H1 (cell line): ENCODE measurements at places on chromosomes 5 and 9. TPM values are rescaled to one million over a fixed set of nuclear protein-coding genes. Genes with fewer than 3 reads are reported as not detected.

DNA sequence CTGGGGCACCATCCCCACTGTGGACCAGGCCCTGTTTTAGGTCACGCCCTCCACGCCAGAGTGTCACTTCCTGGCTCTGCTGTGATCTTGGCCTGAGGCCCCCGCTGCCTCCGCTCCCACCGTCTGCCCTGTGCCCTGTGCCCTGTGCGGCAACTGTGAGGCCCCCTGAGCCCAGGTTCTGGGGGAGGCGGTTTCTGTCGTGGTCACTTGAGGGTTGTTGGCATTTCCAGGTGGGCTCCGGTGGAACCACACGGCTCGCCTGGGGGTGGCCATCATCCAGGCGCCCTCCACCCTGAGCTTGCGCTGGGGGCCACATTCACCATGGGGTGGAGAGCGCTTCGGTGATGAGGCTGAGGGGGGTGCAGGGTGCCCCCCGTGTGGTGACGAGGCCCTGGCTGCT is 6.6 kb downstream of the DPP7 start:
- no peak for DNase-seq

Gene LCN9
- polyA plus RNA-seq, result 2.3 and 2.6 TPM in 2 replicates

Gene PSD2
- 0.14 and 0.25 TPM in 2 replicates for polyA plus RNA-seq

DNA sequence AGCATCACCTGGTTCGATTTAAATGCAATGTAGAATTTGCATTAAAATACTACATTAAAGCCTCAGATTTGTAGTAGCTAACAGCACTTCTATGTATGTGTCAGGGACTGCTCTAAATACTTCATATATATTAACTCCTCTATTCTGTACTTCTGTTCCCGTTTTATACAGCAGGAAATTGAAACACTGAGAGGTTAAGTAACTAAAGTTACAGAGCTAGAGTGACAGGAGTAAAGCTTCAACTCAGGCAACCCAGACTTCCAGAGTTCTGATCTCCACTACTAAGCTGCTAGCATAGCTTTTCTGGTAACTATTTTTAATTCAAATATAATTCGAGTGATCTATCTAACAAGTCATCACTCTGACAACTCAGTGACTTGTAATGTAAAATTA is 619 bp upstream of the APC start:
- no peak for DNase-seq

- no peak for DNase-seq
Measured at GRCh38 chr9:75803130-75803529, 87.3 kb upstream of the PCSK5 start.

Gene PCDHA9
- 0.12 and 0.17 TPM in 2 replicates for polyA plus RNA-seq

Gene SPATA31A3
- 0.05 TPM in 1 of 2 replicates, not detected in the other for polyA plus RNA-seq

Gene TOR1A
- 46.6 and 46.7 TPM in 2 replicates for polyA plus RNA-seq

DNA sequence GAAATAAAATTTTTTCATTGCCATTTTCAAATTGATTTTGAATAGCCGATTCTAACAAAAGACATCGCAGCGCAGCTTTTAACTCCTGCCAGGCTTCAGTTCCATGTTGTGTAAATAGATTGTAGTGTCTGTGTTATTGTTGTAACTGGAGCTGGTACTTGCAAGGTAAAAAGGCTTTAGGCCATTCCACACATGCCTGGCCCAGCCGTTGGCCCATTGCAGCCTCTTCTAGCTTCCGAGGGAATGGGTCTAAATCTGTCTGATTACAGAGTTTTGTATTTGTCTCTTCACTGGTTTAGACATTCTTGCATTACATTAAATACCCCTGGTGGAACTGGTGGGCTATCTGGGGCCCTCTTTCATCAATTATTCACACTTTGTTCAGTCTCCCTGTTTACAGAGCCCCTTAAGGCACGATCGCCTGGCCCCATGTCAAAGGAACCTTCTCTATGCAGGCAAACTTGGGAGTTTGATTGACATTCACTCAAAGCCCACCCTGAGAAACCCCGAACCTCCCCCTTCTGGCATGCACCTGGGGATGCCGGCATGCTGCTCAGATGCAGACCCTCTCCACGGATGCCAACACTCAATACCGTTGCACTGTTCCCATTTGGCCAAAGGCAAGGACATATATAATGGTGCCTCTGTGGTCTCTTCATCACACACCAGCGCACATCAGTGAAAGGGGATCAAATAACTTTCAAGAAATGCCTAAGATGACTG is 281.7 kb upstream of the IRX2 start:
- DNase-seq, result no peak

DNA sequence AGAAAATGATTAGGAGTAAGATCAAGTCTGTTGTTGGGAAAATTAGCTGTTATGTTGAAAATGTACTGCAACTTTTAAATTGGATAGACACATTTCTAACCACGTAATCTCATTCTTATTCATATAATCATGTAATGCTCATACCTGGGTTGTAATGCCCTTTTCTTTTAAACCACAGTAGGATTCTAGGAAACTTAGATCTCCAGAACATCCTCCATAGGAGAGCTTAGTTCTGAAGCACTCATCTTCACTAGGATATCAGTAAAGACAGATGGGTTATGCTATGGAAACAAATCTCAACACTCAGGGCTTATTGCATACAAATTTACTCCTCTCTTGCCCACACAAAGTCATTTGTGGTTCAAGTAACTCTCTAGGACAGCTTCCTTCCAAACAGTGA is 34.8 kb upstream of the ANXA1 start:
- DNase-seq, result no peak

GRCh38 chr5:53882006-53882675 is 321.7 kb downstream of the NDUFS4 start:
- no peak for DNase-seq

GRCh38 chr9:38153152-38153909 is 84.3 kb upstream of the SHB start:
- DNase-seq, result no peak

GRCh38 chr5:161546095-161546469 is 443 bp downstream of the GABRB2 start:
- no peak for DNase-seq

Gene SIT1
- 11.4 and 12.8 TPM in 2 replicates for polyA plus RNA-seq

Gene SLC46A2
- 0.02 and 0.03 TPM in 2 replicates for polyA plus RNA-seq

Gene ZNF618
- 9.6 and 11.2 TPM in 2 replicates for polyA plus RNA-seq

Gene ADGRD2
- polyA plus RNA-seq, result 0.41 and 1.2 TPM in 2 replicates

DNA sequence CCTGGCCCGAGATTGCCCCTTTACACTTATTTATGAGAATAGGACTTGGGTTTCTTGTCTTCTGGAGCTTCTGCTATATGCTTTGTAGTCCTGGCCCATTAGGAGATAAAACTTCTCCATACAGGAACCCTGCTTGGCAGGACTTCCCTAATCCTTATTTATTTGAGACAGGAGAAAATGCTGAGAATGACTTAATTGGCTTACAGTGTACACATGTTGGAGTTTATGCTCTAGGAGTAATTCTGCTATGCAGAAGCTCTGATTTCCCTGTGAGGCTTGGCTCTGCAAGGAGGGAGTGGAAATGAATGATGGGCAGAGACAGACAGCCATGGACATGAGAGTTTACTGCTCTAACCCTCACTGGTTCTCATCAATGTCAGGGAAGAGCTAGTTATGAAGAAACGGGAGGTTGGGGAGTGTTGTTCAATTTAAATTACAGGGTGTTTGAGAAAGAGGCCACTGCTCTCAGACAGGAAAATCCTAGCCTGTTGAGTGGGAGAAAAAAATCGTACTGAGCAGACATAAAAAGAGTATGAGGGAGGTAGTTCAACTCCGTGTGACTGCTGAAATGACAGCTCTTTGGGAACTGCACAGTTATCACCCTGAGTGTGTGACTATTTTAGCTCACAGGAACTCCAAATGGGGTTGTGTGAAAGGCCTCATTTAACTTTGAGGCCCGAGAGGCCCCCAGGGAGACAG is 37.5 kb downstream of the ACTBL2 start:
- no peak for DNase-seq

DNA sequence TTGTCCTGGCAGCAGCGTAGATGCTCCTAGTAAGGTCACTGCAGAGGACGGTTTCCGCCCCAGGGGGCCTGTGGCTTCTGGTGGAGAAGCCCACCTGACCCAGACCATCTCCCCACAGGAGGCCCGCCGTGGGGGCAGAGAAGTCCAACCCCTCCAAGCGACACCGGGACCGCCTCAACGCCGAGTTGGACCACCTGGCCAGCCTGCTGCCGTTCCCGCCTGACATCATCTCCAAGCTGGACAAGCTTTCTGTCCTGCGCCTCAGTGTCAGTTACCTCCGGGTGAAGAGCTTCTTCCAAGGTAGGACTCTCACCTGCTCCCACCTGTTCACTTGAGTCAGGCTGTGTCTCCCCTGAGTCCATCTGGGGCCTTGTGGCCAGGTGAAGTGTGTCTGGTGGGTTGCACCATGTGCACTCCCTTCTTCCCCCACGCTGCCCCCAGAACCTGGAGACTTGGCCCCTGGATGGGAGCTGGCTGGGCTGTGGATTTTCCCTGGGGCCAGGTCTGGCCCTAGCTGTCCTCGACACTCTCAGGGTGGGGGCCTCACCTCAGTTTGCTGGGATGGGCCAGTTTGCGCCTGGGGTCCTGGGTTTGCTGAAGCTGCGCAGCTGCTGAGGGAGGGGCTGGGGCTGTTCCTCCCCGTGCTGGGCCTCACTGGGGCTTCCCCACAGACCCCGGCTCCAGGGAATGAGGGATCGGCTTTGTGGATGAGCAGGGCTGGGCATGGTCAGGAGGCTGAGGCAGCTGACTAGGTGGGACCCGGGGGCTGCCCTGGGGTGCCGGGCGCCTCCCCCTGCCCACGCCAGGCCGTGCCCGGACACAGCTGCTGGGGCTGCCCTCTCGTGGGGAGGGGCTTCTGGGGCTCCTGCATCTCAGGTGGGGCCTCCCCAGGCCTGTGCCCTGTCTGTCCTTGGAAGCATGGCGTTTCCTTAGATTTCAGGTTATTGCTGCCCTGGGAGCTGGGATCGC is 32.4 kb downstream of the AHRR start:
- no peak for DNase-seq

GRCh38 chr5:180373454-180373853 is 20.3 kb upstream of the GFPT2 start:
- DNase-seq, result no peak

Gene SLC1A1
- 2.9 and 4.7 TPM in 2 replicates for polyA plus RNA-seq

Gene UGT3A2
- polyA plus RNA-seq, result 20.6 and 28.8 TPM in 2 replicates

DNA sequence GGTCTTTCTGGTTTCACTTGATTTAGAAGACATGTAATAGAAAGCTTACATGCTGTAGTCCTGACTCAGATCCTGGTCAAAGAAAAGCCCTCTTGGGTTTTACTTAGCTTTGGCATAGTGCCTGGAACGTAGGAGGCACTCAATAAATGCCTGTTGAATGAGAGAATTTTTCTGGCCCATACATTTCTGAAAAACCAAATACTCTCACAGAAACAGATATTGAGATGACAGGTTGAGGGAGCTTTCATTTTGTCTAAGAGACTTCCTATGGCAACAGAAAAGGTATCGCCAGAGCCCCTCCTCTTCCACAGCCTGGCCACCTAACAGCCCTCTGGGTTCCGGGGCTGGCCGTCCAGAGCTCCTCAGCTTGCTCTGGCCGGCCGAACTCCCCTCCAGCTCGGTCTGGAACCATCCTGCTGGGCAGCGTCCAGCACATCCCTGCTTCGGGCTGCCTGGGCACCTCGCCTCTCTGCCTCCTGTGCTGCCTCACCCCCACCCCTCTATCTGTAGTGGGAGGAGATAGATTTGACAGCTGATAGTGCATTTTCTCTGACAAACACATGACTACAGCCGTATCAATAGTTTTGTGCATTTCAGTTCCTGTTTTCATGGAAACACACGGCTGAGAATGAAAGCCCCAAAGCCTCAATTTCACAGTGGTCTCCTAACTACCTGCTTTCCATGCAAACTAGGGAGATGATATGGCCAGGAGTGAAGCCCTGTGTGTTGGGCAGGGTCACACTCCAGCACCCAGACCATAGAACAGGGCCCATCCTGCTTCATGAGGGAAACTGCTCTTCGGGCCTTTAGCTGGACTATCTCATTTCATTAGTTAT is 1.1 kb downstream of the IL4 start:
- DNase-seq, result no peak

GRCh38 chr5:142816531-142817430 is 46.6 kb downstream of the ARHGAP26 start:
- DNase-seq, result no peak

Gene PCDHB3
- polyA plus RNA-seq, result 1.6 and 1.8 TPM in 2 replicates

DNA sequence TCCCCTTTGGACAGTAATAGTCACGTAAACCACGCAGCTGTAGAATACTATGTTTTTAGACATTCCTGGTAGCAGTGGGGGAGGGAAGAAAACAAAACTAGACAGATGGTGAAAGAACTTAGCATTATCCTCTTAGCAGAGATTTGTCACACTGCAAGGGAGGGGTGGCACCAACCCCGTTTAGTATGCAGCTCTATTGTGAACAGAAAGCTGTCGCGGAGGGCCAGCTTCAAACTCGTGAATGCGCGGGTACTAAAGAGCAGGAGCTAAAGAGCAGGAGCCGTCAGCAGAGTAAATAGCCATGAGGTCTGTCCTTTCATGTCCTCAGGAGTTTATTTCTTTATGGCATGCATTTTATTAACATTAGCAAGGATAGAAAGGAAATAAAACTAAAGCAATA is 141.9 kb upstream of the SLC12A2 start:
- DNase-seq, result no peak

Gene HAPLN1
- 0.33 and 0.56 TPM in 2 replicates for polyA plus RNA-seq

DNA sequence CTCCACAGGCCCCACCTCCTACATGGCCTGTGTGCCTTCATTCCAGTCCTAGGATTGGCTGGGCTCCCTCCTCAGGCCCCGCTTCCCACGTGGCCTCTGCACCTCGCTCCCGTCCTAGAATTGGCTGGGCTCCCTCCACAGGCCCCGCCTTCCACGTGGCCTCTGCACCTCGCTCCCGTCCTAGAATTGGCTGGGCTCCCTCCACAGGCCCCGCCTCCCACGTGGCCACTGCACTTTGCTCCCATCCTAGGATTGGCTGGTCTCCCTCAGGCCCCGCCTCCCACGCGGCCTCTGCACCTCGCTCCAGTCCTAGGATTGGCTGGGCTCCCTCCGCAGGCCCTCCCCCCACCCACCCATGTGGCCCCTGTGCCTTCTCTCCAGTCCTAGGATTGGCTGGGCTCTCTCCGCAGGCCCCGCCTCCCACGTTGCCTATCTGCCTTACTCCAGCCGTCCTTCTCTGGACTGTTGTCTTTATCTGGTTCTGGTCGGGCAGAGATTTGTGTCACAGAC is 45.3 kb upstream of the CACNA1B start:
- DNase-seq, result no peak

Gene ARID3C
- 0.08 and 0.25 TPM in 2 replicates for polyA plus RNA-seq

Gene KDM3B
- polyA plus RNA-seq, result 21.1 and 27.1 TPM in 2 replicates

GRCh38 chr5:137672881-137673280 is 63.0 kb downstream of the KLHL3 start:
- DNase-seq, result no peak

DNA sequence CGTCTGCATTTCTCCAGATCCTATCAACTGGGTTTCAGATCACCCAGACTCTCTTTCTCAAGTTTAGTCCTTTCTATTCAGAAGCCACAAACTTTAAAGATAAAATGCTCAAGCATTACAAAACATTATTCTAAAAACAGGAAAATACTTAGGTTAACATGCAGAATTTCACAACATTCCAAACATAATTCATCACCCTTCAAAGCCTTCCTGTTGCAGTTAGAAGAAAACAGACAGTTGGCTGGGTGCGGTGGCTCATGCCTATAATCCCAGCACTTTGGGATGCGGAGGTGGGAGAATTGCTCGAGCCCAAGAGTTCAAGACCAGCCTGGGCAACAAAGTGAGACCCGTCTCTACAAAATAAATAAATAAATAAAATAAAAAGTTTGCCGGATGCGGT is 7.7 kb upstream of the OCLN start:
- no peak for DNase-seq

Gene NEURL1B
- polyA plus RNA-seq, result 3.3 and 5.4 TPM in 2 replicates

Gene KCNIP1
- polyA plus RNA-seq, result 0.36 and 0.83 TPM in 2 replicates

- no peak for DNase-seq
Measured at GRCh38 chr5:96133341-96134079, 171.9 kb upstream of the ELL2 start.

- no peak for DNase-seq
Measured at GRCh38 chr5:11390291-11390767, 513.9 kb downstream of the CTNND2 start.
